Lung microvascular endothelial cell (primary cell): ENCODE measurements at places on chromosomes 5 and 9. TPM values are rescaled to one million over a fixed set of nuclear protein-coding genes. Genes with fewer than 3 reads are reported as not detected.

TICAM2 gene
- 0.20 and 0.22 TPM in 2 replicates for total RNA-seq

TSSK1B gene
- not detected in 2 replicates for total RNA-seq

LCN1 gene
- not detected in 2 replicates for total RNA-seq

PCDHA4 gene
- under 0.01 TPM in 2 replicates for total RNA-seq

FSTL4 gene
- 0.20 and 0.22 TPM in 2 replicates for total RNA-seq

EIF4E1B gene
- not detected in 2 replicates for total RNA-seq
